ENCODE measurements at places on chromosomes 13 and 19.

DNA sequence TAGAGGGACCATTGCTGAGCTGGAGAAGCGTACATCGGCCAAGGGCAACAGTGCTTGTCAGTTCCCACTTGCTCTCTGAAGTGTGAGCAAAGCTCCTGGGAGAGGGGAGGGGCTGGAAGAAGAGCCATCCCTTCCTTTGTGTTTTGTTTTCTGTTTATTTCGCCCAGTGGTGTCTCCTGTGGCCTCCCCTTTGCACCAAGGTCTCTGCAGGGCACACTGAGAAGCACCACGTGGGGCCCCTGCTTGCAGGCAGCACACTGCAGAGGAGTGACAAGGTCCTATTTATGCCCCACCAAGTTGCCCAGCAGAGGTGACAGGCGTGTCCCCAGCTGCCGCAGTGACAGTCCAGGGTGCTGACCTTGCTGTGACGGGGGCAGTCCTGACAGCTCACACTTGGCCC lies 24.0 kb downstream of the GRIN2D start:
- DNase-seq: no peak

DNA sequence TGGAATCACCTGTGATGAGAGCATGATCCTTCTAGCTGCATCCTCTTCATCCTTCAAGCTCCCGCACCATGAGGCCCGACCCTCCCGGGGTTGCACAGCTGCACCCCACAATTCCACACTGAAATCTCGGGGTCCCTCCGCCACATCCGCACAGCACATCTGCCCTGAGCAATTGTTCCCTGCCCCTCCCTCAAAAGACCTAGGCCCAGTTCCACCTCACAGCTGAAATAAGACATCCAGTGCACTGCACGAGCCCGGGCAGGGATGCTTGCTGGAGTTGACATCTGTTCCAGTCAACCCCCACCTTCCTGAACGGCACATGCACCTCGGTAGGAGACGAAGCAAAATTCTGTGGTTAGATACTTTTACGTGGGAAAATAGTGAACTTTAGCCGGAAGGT lies 14.7 kb upstream of the SOX1 start:
- no peak for DNase-seq

DNA sequence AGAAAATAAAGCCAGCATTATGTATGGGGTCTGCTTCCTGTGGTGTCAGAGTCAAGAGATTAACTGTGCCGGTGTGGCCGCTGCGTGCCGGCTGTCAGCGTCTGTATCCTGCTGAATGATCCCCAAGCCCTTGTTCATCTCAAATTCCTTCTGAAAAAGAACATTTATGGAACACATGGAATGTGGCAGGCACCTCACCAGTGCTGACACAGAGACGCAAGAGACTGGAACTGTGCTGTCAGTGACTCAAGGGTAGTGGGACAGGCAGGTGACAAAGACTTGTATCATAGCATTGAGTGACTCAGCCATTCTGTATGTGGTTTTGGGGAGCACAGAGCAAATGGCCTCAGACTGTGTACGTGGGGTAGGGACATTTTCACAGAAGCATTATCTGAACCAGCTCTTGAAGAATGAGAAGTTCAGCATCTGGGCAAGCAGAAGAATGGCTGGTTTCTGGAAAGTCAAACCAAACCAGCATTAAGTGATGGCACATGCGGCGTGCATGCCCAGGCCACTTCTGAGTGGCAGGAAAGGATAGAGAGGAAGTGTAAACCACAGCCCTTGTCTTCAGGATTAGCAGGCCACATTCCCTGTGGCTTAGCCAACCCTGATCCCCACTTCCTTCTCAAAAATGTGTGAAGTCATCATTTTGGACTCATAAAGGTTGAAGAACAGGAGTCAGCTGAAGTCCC lies 54.0 kb upstream of the IRS2 start:
- no peak for DNase-seq

- no peak for DNase-seq
Observed at GRCh38 chr19:39829702-39830275, 4.2 kb downstream of the DYRK1B start.

GRCh38 chr19:6800991-6801484 lies 28.5 kb downstream of the VAV1 start:
- DNase-seq: no peak

GRCh38 chr13:91349992-91350911 lies 2.8 kb downstream of the MIR17HG start:
- no peak for DNase-seq

GRCh38 chr19:35740423-35741202 lies 1.6 kb downstream of the IGFLR1 start:
- peak; percentile 98 for DNase-seq

DNA sequence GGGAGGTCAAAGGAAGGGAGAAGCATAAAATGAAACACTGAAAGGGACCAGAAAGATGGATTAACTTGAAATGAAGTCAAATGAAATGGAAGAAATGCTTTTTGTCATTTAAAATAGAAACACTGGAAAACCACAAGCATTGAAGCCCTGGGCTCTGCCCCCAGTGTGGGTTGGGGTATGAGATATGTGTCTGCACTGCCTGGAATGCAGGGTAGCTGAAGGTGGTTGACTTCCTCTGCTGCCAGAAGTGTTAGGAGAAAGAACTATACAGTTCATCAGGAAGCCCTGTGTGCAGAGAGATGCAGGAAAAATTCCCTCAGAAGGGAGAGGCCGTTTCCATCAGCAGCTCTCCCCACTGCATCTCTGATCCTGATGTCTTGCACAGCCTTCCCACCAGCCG lies 69.2 kb downstream of the DHRS12 start:
- no peak for DNase-seq

- no peak for DNase-seq
Observed at GRCh38 chr13:24652359-24652758, 27.8 kb upstream of the ATP12A start.

- DNase-seq: no peak
Observed at GRCh38 chr13:72458701-72459100, 268.7 kb downstream of the MZT1 start.

GRCh38 chr19:7507884-7508283 lies 8.0 kb upstream of the ZNF358 start:
- DNase-seq: peak; percentile 88

GRCh38 chr19:4061683-4062418 lies 4.8 kb downstream of the ZBTB7A start:
- peak; percentile 91 for DNase-seq

GRCh38 chr13:112362021-112362420 lies 14.1 kb upstream of the SPACA7 start:
- no peak for DNase-seq

GRCh38 chr19:55594996-55595545 lies 4.2 kb downstream of the FIZ1 start:
- no peak for DNase-seq

DNA sequence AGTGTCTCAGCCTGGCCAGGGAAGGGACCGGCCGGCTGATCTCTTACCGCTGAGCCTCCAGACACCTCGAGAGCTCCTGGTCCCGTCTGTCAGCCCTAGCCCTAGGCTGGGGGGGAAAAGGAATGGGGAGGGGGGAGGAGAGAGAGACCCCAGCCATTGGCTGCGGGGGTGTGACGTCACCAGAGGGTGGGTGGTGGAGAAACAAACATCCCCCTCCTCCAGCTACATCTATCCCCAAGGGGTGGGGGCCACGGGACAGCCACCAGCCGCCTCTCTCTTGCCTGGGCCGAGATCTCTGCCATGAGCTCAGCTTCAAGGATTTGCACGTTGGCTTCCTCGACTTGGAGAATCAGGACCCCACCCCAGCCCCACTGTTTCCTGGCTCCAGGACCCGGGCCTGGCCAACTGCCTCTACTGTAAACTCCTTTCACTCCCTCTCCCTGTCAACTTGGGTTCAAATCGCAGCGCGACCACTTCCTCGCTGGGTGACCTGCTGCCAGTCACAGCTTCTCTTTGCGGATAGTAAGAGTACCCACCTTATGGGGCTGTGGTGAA lies at the start of gene PRX:
PRX (minus strand) TSS at position 88 of the 555 bp plus-strand sequence. CDS start 5,446 bp downstream, outside the sequence.
- no peak for DNase-seq

- DNase-seq: no peak
Observed at GRCh38 chr19:29480507-29480906, 45.3 kb upstream of the VSTM2B start.

DNA sequence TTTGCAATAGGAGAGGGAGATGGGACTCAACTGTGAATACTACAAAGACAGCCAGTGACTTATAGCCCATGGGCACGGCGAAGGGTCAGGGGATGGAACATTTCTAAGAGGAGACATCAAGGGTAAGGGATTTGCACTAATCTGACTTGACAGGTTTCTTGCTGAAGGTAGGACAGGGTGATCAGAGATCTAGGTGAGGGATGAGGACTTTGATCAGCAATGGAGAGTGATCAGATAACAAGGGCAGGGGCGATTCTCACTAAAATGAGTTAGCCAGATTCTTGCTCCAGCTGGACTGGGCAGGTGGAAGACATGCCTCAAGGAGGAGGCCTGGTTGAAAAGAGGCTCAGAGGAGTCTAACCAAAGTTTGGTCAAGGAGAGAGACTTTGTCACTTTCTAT lies 209.2 kb downstream of the SLC7A1 start:
- DNase-seq: no peak

DNA sequence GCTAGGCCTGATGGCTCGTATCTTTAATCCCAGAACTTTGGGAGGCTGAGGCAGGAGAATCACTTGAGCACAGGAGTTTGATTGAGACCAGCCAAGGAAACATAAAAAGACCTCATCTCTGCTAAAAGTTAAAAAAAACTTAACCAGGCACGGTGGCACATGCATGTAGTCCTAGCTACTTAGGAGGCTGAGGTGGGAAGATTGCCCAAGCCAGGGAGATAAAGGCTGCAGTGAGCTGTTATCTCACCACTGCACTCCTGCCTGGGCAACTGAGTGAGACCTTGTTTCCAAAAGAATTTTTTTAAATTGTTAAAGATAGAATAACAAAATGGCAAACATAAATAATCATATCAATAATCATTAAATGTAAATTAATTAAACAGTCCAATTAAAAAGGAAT lies 365.8 kb downstream of the MTUS2 start:
- DNase-seq: no peak

GRCh38 chr19:50632151-50632835 lies 7.4 kb downstream of the SYT3 start:
- DNase-seq: no peak

DNA sequence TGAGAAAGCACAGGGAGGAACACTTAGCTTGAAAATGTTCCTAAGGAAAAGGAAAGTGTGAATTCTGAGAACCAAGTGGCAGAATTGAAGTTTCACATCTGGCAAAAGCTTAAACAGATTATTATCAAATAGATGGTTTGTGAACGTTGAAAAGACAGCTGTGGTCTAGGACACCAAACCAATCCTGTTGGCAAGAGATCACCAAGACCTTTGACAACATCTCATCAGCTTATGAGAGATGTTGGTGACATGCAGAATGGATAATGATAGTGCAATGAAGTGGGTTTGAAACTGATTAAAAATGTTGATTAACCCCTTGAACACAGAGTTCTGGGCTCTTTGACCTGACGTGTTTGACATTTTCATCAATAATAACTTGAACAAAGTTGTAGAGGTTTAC lies 74.6 kb upstream of the GPR183 start:
- no peak for DNase-seq

DNA sequence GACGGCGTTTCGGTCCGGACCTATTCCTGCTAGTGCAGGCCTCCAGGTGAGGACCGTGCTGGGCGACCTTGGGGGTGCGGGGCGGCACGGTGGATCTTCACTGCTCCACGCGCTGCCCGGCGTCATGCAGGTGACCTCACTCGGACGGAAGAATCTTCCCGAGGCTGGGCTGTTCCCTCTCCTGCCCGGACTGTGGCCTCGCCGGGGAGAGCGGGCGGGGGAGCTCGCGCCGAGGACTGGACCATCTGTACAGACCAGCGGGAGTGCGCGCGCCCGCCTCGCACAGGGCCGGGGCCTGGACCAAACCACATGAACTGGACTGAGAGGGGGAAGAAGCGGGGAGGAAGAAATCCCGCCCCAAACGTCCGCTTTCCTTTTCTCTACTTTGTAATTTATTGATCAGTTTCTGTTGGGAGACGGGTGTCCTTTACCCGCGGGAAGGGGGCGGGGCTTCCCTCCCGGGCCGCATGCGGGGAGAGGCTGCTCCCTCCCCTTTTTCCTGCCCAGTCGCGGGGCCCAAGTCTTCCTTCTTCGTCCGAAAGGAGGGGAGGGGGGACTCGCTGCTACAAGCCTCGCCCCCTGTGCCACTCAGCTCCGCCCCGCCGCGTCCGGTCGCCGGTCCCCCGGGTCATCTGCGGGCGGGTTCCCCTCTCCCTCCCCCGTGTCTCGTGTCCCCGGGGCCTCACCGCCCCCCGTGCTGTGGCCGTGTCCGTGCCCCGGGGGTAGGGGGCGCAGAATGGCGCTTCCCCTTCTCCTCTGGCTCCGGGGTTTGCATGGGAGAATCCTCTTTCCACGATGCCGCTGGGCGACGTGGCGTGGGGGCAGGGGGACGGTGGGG lies 4.9 kb downstream of the HRC start:
- DNase-seq: peak; percentile 92

GRCh38 chr19:1760020-1760419 lies 6.7 kb downstream of the ONECUT3 start:
- no peak for DNase-seq

GRCh38 chr19:15399635-15400034 lies 19.2 kb downstream of the AKAP8L start:
- DNase-seq: no peak

DNA sequence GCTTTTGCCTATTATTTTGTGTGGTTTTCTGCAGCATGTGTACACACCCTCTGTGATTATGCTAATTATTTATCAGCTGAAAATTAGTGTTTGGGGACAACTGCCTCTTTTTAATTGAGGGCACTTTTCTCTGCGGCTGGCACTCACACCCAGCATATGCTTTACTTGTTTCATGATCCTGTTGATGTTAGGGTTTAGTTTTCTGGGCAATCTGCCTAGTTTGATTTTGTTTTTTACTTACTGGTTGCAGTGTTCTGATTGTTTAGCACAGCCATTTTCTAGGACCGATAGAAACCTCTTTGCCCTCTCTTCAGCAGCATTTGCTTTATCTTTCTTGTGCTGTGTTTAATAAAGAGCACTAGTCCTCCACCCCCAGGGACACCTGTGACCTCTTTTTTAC lies 161.6 kb downstream of the PAN3 start:
- no peak for DNase-seq

DNA sequence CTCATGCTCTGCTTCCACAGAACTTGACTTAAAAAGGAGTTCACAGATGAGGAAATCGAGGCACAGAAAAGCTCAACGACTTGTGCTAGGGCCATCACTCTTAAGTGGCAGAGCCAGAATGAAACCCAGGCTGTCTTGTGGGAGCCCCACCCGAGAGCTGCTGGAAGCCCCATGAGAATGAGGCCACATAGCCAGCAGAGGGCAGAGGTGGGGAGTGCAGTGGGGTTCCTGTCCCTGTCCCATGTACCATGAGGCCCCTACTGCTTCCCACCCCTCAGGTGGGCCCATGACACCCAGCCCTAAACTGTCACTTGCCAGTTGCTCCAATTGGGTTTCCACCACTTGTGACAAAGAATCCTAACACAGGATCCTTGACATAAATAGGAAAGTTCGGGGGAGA lies 175.9 kb downstream of the IRS2 start:
- no peak for DNase-seq

GRCh38 chr19:41367848-41368301 lies 3.9 kb upstream of the B9D2 start:
- DNase-seq: no peak

- no peak for DNase-seq
Observed at GRCh38 chr13:36758345-36758744, 60.7 kb upstream of the RFXAP start.

GRCh38 chr13:91141543-91142061 lies 205.9 kb upstream of the MIR17HG start:
- no peak for DNase-seq
